Stimulated activated CD4-positive, alpha-beta T cell treated with anti-CD3 and anti-CD28 coated beads, Interleukin-15, amount 100 ng/mL, for 1 hour (primary cell): ENCODE measurements at places on chromosomes 2 and 18.

- no peak for DNase-seq
These were observed 151.4 kb upstream of the XPO1 start for GRCh38 chr2:61689568-61689967.

DNA sequence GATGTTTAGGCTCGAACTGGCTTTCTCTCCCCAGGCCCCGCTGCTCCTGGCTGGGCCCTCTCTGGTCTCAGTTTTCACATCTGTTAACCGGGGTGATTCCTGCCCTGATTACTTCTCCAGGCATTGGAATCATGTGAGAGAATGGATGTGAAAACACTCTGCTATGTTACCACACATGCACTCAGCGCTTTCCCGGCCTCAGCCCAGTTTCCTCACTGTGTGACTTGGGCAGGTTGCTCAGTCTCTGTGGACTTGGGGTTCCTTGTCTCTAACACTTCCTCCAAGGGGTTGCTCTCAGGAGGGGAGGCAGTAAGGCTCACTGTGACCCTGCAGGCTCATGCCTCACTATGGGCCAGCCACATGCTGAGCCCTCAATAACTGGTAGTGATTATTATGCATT lies 230.4 kb upstream of the HS6ST1 start:
- DNase-seq: no peak

- DNase-seq: no peak
These were observed 52.3 kb upstream of the SNTG2 start for GRCh38 chr2:898319-898718.

GRCh38 chr18:21805771-21806366 lies 65.3 kb downstream of the MIB1 start:
- no peak for DNase-seq

- DNase-seq: no peak
These were observed 28.8 kb upstream of the EVA1A start for GRCh38 chr2:75589391-75590105.
